ENCODE measurements at places on chromosomes 16 and 17. TPM values are rescaled to one million over a fixed set of nuclear protein-coding genes. Genes with fewer than 3 reads are reported as not detected.

The NTN1 gene
- 0.11 TPM for total RNA-seq

The VMO1 gene
- not detected for total RNA-seq

The CCDC144A gene
- total RNA-seq: 3.5 TPM

The TIMP2 gene
- total RNA-seq: 620 TPM

The KRT40 gene
- not detected for total RNA-seq

The RAB37 gene
- total RNA-seq: not detected

The TADA2A gene
- 16.9 TPM for total RNA-seq

The TAC4 gene
- total RNA-seq: not detected

The WNT9B gene
- not detected for total RNA-seq

The DHRS7C gene
- not detected for total RNA-seq

The WFIKKN1 gene
- not detected for total RNA-seq

The TERB1 gene
- not detected for total RNA-seq

The SIAH1 gene
- 24.4 TPM for total RNA-seq

The COL1A1 gene
- 7,860 TPM for total RNA-seq

Data from GM23248 (cell line).